ENCODE measurements at places on chromosomes 11 and 22.

- DNase-seq = peak; percentile 49
Observed at GRCh38 chr11:111526501-111526900, 11.9 kb downstream of the HOATZ start.

GRCh38 chr11:1195682-1196515 is 27.0 kb upstream of the MUC5B start:
- no peak for DNase-seq

DNA sequence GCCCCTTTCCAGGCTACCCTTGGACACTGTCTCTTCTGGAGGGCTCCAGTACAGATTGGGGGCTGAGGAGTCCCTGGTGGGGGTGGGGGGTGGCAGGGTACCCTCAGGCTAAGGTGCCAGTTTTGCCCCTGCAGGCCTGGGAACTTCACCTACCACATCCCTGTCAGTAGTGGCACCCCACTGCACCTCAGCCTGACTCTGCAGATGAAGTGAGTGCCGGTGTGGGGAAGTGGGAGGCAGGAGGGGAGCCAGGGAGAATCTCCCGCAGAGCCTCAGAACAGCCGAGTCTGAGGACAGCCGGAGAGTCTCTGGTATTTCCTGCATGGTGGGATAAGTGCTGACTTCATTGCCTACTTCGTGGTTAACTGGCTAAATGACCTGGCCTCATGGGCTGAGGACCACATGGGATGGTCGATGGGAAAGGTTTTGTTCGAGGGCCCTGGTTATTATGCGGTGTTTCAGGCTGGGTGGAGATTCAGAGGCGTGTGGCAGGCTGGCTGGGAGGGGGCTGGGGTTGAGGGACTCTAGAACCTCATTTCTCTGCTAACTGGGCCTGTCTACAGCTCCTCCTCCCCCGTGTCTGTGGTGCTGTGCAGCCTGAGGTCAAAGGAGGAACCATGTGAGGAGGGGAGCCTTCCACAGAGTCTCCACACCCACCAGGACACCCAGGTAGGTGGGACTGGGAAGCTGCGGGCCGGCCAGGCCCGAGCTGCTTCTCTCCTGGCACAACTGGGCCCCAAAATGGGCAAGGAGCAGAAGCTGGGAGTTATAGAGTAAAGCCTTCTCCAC is 8.5 kb downstream of the TMEM258 start:
- no peak for DNase-seq

GRCh38 chr11:17612221-17613188 is 65.4 kb downstream of the OTOG start:
- no peak for DNase-seq

GRCh38 chr11:130583801-130584211 is 135.4 kb downstream of the ADAMTS15 start:
- DNase-seq = no peak

All from A549 (cell line).